Activated CD8-positive, alpha-beta memory T cell treated with anti-CD3 and anti-CD28 coated beads for 48 hours (primary cell): ENCODE measurements at places on chromosomes 6 and 20.

DNA sequence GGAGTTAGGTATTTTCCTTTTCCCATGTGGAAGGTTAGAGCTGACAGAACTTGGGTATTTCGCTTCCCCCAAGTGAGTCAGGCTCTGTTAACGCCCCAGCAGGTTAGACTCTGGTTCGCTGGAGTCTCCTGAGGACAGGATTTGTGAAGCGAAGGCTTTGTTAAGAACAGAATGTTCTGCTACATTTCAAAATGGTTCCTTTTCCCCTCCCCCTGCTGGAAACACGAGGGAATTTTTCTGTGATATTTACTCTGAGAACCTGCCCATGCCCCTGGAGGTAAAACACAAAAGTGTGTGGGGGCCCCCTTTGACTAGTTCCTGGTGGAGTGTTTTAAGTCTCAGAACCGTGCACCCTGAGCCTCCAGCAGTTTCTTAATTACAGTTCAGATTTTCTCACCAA lies 731.4 kb upstream of the CITED2 start:
- DNase-seq: no peak

GRCh38 chr6:138920906-138921305 lies 67.1 kb downstream of the REPS1 start:
- DNase-seq: no peak

GRCh38 chr6:34138191-34138590 lies 7.7 kb downstream of the GRM4 start:
- DNase-seq: no peak

DNA sequence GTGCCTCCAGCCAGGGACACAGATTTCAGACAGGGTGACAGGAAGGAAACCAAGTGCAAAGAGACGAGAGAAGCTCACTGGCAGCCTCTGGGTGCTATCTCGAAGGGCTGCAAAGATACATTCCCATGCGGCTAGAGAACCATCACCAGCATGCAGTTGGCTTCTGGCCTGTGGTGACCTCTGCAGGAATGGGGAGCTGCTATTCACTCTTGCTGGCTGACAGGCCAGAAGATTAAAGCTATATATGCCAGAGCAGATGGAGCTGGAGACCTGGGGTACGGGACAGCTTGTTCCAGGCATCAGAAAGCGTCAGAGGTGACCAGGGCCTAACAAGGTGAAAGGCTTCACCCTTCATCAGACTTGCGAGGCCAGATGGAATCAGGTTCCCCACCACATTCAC lies 20.0 kb downstream of the MAP1LC3A start:
- no peak for DNase-seq

- no peak for DNase-seq
These were observed 128.7 kb downstream of the LY86 start for GRCh38 chr6:6716998-6717763.

GRCh38 chr6:89217299-89217910 lies at the start of gene GABRR1:
TSS of gene GABRR1 (minus strand) at chr6:89217358. CDS start at chr6:89217322, 36 bp downstream.
- no peak for DNase-seq

DNA sequence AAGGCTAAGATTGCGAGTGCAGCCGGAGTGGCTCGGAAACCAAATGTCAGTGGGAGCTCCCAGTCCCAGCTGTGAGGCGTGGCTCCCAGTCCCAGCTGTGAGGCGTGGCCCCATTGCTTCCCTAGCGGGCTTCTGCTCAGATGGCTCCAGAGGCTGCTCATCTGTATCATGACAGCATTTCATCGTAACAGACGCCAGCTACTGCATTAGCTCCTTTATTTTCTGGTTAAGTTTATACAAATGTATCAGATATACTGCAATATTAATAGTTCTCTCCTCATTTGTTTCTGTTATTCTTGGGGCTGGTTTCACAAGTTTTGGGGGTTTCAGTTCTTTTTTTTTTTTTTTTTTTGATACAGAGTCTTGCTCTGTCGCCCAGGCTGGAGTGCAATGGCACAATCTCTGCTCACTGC lies 34.7 kb upstream of the TBXT start:
- DNase-seq: no peak
